Activated CD4-positive, alpha-beta T cell treated with anti-CD3 and anti-CD28 coated beads, Interleukin-2, amount 10 ng/mL, durations not matched to agents 7 days and 5 days (primary cell): ENCODE measurements at places on chromosomes 7 and 10. TPM values are rescaled to one million over a fixed set of nuclear protein-coding genes. Genes with fewer than 3 reads are reported as not detected.

GRCh38 chr10:35874311-35875015 lies 232.4 kb upstream of the FZD8 start:
- no peak for DNase-seq

GRCh38 chr7:32357535-32358277 lies 132.5 kb downstream of the LSM5 start:
- DNase-seq, result no peak

DNA sequence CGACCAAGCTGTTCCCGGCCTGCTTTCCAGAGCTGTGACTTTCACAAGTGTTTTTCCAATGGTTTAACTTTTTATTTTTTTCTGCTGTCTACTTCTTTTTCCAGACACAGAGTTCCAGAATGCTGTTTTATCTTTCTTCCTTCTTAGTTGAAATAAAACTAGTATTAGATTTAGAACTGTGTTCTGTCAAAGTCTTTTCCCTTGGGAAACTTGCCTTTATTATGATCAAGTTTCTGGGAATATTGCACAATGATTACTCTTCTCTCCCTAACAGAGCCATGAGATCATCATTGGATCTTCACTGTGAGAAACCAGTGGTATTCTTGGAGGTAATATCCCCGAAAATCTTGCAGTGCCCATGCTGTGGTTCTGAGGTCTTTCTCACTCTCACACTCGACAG lies 104.9 kb upstream of the KCND2 start:
- no peak for DNase-seq

The ACBD7 gene
- total RNA-seq, result 9.2 TPM

DNA sequence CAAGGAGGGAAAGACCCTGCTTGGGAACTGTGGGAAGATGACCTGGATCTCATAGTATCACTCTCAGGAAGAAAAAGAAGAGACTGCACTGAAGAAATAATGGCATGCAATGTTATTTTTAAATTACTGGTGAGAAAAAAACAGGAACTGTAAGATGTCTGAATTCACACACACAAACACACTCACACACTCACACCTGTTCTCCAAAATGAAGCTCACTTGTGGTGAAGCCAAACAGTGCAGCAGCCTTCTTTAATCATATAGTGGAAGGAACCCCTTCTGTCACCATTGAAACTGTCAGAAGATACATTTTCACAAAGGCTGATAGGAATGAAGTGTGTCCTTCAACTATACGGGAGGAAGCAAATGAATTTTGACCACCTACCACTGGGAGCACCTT lies 156.5 kb upstream of the GHITM start:
- no peak for DNase-seq

DNA sequence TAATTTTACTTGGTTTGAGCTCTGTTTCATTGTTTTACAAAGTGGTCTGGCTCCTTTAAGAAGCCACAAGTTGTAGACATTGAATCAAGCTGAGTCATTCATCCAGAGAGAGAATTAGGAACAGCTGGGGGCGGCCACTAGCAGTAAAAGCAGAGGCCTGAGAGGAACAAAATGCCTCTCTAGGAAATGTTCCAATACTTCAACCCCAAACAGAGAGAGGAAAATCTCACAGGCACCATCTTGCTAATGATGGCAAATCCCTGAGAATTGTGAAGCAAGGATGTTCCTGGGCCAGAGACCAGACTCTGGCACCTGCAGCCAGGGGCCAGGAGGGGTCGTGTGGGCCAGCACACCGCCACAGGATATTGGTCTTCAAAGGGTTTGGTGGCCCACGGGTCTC lies 26.5 kb upstream of the TRIL start:
- DNase-seq, result no peak

GRCh38 chr10:47031901-47032465 lies 120.8 kb downstream of the PTPN20 start:
- DNase-seq, result no peak

The CCDC172 gene
- total RNA-seq, result not detected

GRCh38 chr7:156768698-156769472 lies 124.1 kb downstream of the LMBR1 start:
- no peak for DNase-seq
